ENCODE measurements at places on chromosomes 1 and 21. TPM values are rescaled to one million over a fixed set of nuclear protein-coding genes. Genes with fewer than 3 reads are reported as not detected.

GRCh38 chr1:156892190-156893047, 1.1 kb upstream of the PEAR1 start:
- peak overlapping the region; percentile 80 for H3K4me3 ChIP-seq
- DNase-seq: peak; percentile 99
- peaks cover 43% of the 10 kb centered on the region for H3K4me1 ChIP-seq
- no peak overlapping the region for H3K27ac ChIP-seq
- H3K36me3 ChIP-seq: peaks cover 12% of the 10 kb centered on the region

S100A10 gene
- total RNA-seq: 241 TPM

GRCh38 chr1:33367485-33368405, 46.8 kb upstream of the A3GALT2 start:
- peaks cover 47% of the 10 kb centered on the region for H3K4me1 ChIP-seq
- no peak overlapping the region for H3K4me3 ChIP-seq
- H3K27ac ChIP-seq: no peak overlapping the region
- peak; percentile 93 for DNase-seq
- peaks cover 7% of the 10 kb centered on the region for H3K27me3 ChIP-seq

RGS13 gene
- total RNA-seq: not detected

DNA sequence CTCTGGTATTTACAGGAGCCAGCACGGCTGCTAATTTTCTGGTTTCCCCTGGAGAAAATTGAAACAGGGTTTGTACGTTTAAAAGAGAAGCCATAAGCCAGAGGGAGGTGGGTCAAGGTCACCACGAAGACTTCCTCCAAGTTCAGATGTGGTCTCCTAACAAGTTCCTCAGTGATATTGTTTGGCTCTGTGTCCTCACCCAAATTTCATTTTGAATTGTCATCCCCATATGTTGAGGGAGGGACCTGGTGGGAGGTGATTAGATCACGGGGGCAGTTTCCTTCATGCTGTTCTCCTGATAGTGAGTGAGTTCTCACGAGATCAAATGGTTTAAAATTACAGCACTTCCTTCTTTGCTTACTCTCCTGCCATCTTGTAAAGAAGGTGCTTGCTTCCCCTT, 295.4 kb upstream of the DAB1 start:
- H3K36me3 ChIP-seq: no peaks in the 10 kb centered on the region
- no peaks in the 10 kb centered on the region for H3K4me1 ChIP-seq
- no peak for DNase-seq
- no peak overlapping the region for H3K27ac ChIP-seq
- H3K4me3 ChIP-seq: no peak overlapping the region
- H3K27me3 ChIP-seq: no peaks in the 10 kb centered on the region

- H3K27ac ChIP-seq: no peak overlapping the region
- H3K4me1 ChIP-seq: peaks cover 28% of the 10 kb centered on the region
- no peaks in the 10 kb centered on the region for H3K36me3 ChIP-seq
Measured at GRCh38 chr1:98045767-98046641, 125.2 kb upstream of the DPYD start.

GRCh38 chr21:14547834-14548513, 1.9 kb upstream of the SAMSN1 start:
- H3K27me3 ChIP-seq: no peaks in the 10 kb centered on the region
- no peaks in the 10 kb centered on the region for H3K36me3 ChIP-seq
- no peak overlapping the region for H3K27ac ChIP-seq
- no peak for DNase-seq

PLA2G5 gene
- 0.77 TPM for total RNA-seq

HUNK gene
- total RNA-seq: 19.3 TPM

- no peak for DNase-seq
- H3K27ac ChIP-seq: no peak overlapping the region
- peaks cover 10% of the 10 kb centered on the region for H3K4me1 ChIP-seq
- H3K27me3 ChIP-seq: peaks cover 12% of the 10 kb centered on the region
Measured at GRCh38 chr1:53122961-53123413, 19.5 kb downstream of the SLC1A7 start.

DNA sequence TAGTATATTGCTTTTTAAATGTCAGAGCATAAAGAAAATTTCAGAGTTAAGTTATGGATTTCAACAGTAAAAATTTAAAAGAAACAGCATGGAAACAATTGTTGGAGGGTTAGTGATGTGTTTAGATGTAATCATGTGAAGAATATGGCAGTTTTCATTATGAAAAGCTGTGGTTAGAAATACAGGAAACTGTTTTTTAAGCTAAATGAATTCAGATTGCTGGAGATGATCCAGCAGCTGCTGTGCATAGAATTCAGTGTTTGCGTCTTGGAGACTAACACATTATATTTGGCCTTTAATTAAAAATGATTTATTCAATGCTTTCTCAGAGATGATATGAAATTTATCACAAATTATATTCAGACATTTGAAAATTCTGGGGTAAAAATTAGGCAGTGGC, 273.6 kb upstream of the LRRC7 start:
- no peak overlapping the region for H3K27ac ChIP-seq
- no peaks in the 10 kb centered on the region for H3K36me3 ChIP-seq
- H3K4me3 ChIP-seq: no peak overlapping the region
- no peaks in the 10 kb centered on the region for H3K27me3 ChIP-seq
- H3K4me1 ChIP-seq: no peaks in the 10 kb centered on the region

MYCBP gene
- total RNA-seq: 34.6 TPM

RIMKLA gene
- 0.10 TPM for total RNA-seq

AQP10 gene
- total RNA-seq: not detected

TBCE gene
- total RNA-seq: 24.7 TPM

DNA sequence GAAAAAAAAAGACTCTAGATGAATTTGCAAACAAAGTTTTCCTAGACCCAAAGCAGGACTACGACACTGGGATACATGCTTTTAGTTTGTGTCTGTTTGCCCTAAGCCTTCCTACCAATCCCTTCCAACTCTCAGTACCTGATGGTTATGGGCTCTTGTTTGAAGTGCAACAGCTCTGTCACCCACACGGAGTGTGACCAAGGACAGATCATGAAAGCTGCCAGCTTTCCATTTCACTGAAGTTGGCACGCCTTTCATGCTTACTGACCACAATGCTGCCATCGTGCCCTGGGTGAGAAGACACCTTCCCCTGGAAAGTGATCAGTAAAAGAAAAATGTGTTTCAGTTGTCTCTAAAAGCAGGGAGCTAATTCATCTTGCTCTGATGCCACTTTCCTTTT, 312.5 kb upstream of the PTBP2 start:
- no peak overlapping the region for H3K4me3 ChIP-seq
- no peaks in the 10 kb centered on the region for H3K4me1 ChIP-seq
- no peaks in the 10 kb centered on the region for H3K36me3 ChIP-seq

Measured in endothelial cell (in vitro differentiated cells).